Upper lobe of right lung (tissue), 1 donor: ENCODE measurements at places on chromosomes 5 and 9. TPM values are rescaled to one million over a fixed set of nuclear protein-coding genes. Genes with fewer than 3 reads are reported as not detected.

- no peaks in the 10 kb centered on the region for H3K27me3 ChIP-seq
- H3K4me1 ChIP-seq, result no peaks in the 10 kb centered on the region
- peak overlapping the region; percentile 37 for H3K27ac ChIP-seq
- no peak for DNase-seq
- H3K36me3 ChIP-seq, result no peaks in the 10 kb centered on the region
Observed at GRCh38 chr5:39542511-39543285, 117.9 kb upstream of the DAB2 start.

DNA sequence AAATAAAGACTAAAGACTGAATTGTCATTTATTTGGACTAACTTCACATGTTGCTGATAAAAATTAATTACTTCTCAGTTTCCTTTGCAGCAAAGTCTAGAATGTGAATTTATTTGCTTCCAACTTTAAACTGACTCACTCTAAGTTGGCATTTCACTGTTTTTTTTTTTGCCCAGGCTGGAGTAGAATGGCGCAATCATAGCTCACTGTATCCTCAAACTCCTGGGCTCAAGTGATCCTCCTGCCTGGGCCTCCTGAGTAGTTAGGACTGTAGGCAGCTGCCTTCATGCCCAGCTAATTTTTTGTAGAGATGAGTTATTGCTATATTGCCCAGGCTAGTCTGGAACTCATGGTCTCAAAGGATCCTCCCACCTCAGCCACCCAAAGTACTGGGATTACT is 3.5 kb downstream of the CCNB1 start:
- no peak overlapping the region for H3K4me3 ChIP-seq
- DNase-seq, result no peak
- no peak overlapping the region for H3K27ac ChIP-seq

DNA sequence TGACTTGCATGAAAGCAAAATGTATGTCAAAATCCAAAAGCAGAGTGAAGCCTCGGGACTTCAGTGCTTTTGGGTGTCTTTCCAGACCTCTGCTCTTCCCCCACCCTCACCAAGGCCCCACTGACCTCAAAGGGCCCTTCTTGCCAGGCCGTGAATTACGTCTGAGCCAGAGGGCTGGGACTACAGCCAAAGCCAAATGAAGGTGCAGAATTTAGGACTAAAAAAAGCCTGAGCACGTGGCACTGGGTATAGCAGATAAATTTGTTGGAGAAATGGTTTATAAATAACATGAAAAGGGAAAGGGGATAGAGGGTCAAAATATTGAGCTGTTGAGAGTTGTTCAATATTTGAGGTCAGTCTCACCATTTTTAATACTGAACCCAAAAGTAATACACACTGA is 163.4 kb downstream of the GHR start:
- H3K4me3 ChIP-seq, result no peak overlapping the region
- no peak for DNase-seq
- no peaks in the 10 kb centered on the region for H3K36me3 ChIP-seq
- no peaks in the 10 kb centered on the region for H3K27me3 ChIP-seq

GRCh38 chr5:81397176-81397575 is 3.2 kb upstream of the ACOT12 start:
- no peaks in the 10 kb centered on the region for H3K36me3 ChIP-seq
- no peak overlapping the region for H3K27ac ChIP-seq
- peaks cover 27% of the 10 kb centered on the region for H3K27me3 ChIP-seq
- H3K4me3 ChIP-seq, result no peak overlapping the region

DBH gene
- not detected for total RNA-seq
